ENCODE measurements at places on chromosomes 6 and 20. TPM values are rescaled to one million over a fixed set of nuclear protein-coding genes. Genes with fewer than 3 reads are reported as not detected.

Gene PKIB
- total RNA-seq: 5.5 TPM

Gene HCRTR2
- total RNA-seq: not detected

Gene MYT1
- total RNA-seq: 0.17 TPM

Gene HCK
- total RNA-seq: 11.7 TPM

Gene OXT
- total RNA-seq: 0.46 TPM

Gene NMBR
- not detected for total RNA-seq

Gene CALHM5
- 1.8 TPM for total RNA-seq

Gene ID1
- 59.7 TPM for total RNA-seq

Gene LTA
- total RNA-seq: 1.9 TPM

Gene PHACTR3
- 6.9 TPM for total RNA-seq
